Hypothalamus (tissue), 51 donors: ENCODE measurements at places on chromosomes 6 and 20.

DNA sequence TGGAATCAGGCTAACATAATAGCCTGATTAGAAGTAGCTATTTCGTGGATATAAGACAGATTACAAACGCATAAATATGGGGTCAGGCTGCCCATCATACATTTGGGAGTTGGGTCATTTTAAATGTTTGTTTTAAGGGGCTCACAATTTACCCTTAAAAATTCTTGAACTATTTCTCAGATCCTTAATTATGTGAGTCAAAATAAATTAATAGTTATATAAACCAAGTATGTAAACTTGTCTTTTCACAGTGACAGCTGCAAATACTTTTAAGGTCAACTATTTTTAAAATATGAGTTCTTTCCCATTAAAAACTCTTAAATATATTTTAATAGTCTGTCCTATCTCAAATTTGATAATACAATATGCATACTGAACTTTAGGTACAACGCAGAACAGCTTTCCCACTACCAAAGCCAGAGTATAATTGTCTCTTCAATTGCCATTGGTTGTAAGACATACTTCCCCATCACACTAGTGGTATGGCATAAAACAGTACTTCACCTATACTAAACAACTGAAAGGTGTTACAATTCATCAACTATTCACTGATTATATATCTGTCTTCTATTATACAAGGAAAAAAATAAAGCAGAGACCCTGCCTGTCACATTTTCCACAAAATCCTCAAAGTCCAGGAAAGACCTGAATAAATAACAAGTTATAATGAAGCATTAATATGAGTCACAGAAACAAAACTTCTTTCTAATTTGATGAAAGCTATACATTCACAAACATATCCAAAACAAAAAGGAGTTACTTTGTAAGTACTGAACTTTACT, 80.8 kb upstream of the COL21A1 start:
- DNase-seq = no peak

- no peak for DNase-seq
These were observed 150.4 kb downstream of the INSM1 start for GRCh38 chr20:20518263-20518662.

DNA sequence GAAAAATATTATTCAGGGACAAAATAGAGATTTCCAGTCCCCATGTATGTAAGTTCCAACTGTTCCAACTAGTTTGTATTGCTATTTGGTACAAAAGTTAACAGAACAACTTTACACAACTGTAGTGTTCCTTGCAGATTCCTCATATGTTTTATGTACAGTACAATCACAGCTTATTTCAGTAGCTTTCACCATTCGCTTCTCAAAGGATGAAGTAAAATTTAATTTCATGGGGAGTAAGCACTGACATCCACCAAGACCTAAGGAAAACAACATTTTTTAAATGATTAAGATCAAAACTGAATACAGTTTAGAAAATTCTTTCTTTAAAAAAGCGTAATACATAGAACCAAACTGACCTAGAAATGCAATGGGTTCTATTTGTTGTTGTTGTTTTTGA, 24.6 kb downstream of the ZNF217 start:
- DNase-seq = no peak

- no peak for DNase-seq
These were observed 31.8 kb upstream of the ZBP1 start for GRCh38 chr20:57651881-57652605.

GRCh38 chr6:72946774-72947173, 278.5 kb downstream of the KHDC1L start:
- no peak for DNase-seq

DNA sequence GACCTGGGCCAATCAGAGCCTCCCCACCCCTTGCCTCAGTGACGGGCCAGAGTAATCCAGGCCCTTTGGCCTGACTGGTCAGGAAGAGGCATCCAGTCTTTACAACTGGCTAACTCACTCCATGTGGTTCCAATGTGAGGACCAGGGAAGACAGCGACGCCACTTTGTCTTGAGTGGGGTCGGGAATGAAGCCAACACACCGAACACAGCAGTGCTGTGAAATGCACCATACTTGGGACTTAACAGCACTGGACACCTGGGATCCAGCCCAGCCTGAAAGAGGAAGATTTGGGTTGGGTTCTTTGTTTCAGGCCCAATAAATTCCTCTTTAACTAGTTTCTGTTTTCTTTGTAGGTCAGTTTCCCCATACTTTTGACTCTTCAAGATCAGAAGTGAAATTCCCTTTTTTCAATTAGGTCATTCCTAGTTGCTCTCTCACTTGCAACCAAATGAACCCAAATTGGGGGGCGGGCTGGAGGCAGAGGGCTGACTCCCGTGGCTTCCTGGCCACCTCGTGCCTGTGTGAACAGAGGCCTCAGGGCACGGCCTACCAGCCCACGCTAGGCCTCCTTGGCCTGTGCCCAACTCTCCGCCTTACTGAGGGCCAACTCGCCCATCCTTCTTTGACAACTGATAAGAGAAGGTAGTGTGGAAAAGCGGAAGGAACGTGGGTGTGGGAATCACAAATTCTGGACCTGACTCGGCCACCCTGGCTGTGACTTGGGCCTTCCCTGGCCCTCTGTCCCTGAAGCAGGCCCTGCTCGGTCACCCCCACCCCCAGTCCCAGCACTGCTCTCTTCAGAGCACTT, 17.1 kb downstream of the SULF2 start:
- no peak for DNase-seq

GRCh38 chr6:163436843-163437242, 22.3 kb downstream of the QKI start:
- DNase-seq = no peak

GRCh38 chr6:89657445-89658158, 19.1 kb upstream of the LYRM2 start:
- no peak for DNase-seq

DNA sequence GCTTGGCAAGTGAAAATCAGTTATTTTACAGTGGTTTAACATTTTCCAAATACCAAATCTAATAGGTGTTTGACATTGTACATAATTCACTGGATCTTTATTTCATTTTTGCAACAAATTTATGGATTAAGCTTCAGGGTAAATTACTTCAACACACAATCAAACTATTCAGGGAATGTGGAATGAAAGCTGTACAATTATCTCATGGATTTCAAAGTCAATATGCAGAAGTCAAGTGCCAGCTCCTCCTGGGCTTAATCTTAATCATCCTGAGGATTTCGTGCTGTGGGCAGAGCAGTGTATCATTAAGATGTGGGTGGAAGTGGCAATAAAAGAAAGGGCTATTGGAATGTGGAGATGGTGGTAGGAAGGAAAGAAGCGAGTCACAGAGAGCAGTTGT, 548.8 kb downstream of the COL12A1 start:
- DNase-seq = no peak

GRCh38 chr6:3019065-3019464, 19.4 kb downstream of the NQO2 start:
- no peak for DNase-seq

DNA sequence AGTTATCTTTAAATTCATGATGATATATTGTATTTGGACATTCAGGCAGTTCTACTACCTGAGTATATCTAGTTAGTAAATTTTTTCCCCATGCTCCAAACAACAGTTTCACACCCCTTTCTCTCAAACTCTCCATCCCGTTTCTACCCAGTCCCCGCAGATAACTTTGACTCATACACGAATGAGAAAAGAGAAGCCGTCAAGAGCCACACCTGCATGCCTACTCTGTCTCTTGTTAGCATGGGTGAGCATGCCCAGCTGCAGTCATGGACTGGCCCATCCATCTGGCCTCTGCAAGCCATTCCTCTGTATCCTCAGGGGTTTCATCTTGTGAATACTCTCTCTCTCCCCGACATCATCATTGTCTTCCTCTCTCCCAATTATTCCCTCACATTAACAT, 41.5 kb downstream of the MYB start:
- DNase-seq = no peak

GRCh38 chr20:63325554-63326313, 32.7 kb downstream of the COL20A1 start:
- DNase-seq = no peak

DNA sequence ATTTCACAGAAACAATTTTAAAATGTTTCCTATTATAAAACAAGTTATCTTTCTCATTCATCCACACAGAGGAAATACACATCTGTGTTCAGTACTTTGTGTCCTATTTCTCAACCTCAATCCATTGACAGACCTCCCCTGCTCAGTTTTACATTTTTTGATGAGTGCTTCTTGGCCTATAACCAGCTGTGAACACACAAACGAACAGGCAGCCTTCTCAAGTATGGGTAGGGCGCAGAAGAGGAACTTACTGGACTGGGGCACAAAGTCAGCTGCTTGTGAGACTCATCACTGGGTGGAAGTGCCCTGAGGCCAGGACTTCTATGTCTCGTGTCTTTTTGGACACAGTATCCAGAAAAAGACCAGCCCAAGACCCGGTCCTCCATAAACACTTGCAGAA, 2.8 kb downstream of the RPS6KA2 start:
- no peak for DNase-seq

DNA sequence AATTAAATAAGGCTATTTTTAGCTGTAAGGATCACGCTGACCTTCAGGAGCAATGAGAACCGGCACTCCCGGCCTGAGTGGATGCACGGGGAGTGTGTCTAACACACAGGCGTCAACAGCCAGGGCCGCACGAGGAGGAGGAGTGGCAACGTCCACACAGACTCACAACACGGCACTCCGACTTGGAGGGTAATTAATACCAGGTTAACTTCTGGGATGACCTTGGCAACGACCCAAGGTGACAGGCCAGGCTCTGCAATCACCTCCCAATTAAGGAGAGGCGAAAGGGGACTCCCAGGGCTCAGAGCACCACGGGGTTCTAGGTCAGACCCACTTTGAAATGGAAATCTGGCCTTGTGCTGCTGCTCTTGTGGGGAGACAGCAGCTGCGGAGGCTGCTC, 84.0 kb downstream of the RAMACL start:
- DNase-seq = no peak

DNA sequence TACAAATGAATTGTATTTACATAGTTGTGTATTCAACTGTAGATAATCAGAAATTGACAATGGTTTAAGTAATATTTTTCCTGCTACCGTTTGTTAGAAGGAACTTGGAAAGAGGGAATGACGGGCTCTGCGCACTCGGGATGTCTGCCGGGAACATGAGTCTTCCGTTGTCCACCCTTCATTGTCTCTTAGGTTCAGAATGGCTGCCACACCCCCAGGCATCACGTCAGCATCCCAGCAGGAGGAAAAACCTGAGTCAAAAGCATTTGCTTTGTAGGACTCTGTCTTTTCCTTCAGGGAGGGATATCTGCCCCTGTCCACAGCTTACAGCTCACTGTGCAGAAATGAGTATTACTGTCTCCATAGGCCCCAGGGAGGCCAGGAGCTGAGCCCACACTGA, 331.2 kb downstream of the THBS2 start:
- DNase-seq = no peak

GRCh38 chr6:42551217-42551616, 12.6 kb upstream of the UBR2 start:
- no peak for DNase-seq

GRCh38 chr6:39576556-39577303, 148.5 kb downstream of the KIF6 start:
- DNase-seq = no peak

DNA sequence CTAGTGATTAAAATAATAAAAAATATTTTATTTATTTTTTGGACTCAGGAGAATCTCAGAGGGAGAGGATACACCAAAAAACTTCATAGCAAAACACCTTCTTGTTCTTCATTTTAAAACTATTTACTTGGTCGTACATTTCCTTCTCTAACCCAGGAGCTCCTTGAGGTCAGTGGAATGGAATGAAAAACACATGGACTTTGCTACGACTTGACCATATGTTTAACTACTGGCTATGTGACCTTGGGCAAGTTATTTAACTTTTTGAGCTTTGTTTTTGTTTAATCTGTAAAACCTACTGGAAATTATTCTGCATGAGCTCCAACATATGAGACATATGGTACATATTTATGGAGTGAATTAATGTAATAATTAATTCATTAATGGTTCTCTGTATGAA, 1005.5 kb upstream of the CITED2 start:
- DNase-seq = no peak

GRCh38 chr20:4047614-4048013, 32.3 kb upstream of the RNF24 start:
- DNase-seq = no peak

DNA sequence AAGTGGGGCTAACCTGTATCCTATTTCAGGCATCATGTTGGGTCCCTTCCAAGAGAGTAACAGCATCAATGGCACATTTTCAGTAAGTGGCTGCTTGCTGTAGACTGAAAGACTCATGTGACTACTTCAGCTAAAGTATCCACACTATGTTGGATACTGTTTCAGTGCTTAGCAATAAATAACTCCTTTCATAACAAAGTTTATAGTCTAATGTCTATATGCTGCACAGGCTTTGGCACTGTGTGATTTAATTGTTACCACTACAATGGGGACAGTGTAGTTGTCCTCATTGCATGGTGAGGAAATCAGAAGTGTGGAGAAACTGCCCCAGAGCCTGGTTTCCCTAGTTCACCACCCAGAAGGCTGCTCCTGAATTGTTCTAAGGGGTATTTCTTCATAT, 318.0 kb upstream of the PTCHD4 start:
- DNase-seq = no peak

DNA sequence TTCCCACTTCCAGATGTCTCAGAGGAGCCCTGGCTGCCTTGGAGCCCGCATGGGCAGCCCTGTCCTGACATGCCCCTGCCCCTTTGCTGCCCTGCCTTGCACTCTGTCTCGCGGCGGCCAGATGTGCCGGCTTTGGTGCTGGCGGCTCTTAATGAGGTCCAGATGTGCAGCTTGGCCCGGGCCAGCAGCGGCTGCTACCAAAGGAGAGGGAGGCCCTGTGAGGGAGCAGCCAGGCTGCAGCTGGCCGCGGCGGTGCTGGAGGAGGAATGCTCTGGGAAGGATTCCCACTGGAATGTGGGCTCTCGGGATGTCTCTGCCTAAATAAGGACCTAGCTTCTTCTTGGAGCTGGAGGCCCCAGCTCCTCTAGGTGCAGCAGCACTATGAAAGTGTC, 72.4 kb downstream of the FGD2 start:
- DNase-seq = no peak

DNA sequence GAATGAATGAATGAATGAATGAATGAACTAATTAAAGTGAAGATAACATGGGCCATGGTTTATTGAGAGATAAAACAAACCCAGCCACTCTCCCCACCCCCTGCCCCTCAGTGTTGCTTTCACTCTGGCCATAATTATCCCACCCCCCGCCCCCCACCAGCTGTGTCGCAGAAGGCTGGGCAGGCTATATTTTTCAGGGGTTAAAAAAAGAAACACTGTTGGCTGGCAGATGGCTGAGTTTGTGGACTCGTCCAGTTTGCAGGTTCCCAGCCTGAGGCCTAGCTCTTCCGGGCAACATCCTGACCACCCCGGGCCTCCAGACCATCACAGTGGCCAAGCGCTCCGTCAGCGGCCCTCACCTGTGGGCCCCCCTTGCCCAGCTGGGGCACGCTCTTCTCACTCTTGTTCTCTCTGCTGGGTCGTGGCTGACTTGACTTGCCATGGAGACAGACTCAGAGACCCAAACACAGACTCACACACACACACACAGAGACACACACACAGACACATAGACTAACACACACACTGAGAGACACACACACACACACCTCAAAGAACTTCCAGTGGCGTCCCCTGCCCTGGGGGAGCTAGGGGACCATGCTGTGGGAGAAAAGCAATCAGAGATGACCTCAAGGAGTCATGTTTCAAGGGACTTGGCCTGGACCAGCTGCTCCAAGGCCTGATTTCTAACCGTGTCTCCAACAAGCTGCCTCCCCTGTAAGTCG, 2.2 kb upstream of the GRM4 start:
- no peak for DNase-seq

GRCh38 chr6:165973473-165973872, 194.2 kb downstream of the TBXT start:
- DNase-seq = no peak
